ENCODE measurements at places on chromosomes 2 and 18. TPM values are rescaled to one million over a fixed set of nuclear protein-coding genes. Genes with fewer than 3 reads are reported as not detected.

GRCh38 chr2:146031158-146031557 lies 1511.2 kb upstream of the ZEB2 start:
- no peak for DNase-seq

- no peak for DNase-seq
These were observed 53.3 kb downstream of the C1D start for GRCh38 chr2:68009526-68009925.

DNA sequence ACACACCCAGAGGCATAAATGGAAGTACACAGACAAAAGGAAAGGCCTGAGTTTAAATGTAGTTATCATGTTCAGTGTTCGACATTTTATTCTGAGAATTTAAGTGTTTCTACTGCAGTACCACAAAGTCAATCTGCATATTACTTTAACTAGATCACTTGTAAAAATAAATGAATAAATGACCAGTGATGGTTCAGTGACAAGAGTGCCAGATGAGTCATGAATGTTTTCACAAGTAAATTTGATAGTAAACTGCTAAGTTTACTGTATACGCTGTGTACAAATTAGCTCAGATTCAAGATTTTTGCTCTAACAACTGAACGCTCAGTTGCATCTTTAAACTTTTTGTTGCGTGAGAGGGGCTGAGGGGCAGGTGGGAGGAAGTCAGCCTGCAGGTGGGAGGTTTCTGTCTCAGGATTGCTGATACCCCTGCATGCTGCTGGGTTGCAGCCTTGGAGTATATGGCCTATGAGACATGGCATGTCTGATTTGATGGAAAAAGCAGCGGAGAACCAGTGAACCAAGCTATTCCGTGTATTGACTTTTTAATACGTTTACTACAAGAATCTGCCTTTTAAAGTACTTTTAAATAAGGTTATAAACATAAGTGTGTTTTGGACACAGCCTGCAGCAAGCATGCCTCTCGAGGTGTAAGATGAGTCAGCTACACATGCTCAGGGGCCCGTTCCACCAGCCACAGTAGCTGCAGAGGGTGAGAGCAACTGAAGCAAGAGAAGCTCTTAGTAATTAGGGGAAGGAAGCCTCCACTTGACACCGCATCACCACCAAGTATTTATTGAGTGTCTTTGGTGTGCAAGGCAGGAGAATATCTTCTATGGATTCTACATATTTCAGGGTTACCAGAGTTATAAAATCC lies 245.1 kb downstream of the NEDD4L start:
- DNase-seq = no peak

DNA sequence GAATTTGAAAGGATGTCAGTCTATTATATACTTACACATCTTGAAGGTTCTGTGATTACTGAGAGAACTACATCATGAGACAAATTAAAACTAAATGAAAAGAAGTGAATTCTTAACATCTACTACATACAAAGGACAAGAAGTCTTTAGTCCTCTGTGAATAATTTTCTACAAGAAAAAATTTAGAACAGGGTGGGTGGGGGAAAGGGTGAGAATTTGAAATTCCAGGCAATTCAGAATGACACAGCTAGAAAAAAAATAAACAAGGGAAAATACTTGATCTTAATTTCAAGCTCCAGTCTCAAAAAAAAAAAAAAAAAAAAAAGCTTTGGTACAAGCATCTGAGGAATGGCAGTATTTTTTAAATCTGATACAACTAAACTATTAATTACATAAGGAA lies 15.5 kb downstream of the CUL3 start:
- no peak for DNase-seq

- DNase-seq = no peak
These were observed 507.6 kb downstream of the ZEB2 start for GRCh38 chr2:144012304-144012703.

GRCh38 chr18:2192562-2192961 lies 378.7 kb downstream of the METTL4 start:
- DNase-seq = no peak

Gene RNU2-63P
- not detected for polyA plus RNA-seq

Gene TXNDC2
- not detected for polyA plus RNA-seq

Measured in B cell (primary cell).